ENCODE measurements at places on chromosomes 11 and 22.

DNA sequence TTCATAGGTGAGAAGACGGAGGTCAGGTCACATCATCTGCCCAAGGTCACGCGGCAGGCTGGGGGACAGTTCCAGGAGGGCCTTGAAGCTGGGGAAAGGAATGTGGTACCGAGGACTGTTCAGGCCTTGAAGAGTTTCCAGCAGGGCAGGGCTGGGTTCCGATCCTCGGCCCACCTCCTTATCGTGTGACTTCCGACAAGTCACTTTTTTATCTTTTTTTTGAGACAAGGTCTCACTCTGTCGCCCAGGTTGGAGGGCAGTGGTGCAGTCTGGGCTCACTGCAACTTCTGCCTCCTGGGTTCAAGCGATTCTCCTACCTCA is 623 bp downstream of the NDUFS8 start:
- peak; percentile 41 for DNase-seq

- peak; percentile 14 for DNase-seq
Measured at GRCh38 chr11:24234822-24235508, 261.9 kb upstream of the LUZP2 start.

GRCh38 chr11:128594226-128594625 is 6.9 kb upstream of the ETS1 start:
- no peak for DNase-seq

DNA sequence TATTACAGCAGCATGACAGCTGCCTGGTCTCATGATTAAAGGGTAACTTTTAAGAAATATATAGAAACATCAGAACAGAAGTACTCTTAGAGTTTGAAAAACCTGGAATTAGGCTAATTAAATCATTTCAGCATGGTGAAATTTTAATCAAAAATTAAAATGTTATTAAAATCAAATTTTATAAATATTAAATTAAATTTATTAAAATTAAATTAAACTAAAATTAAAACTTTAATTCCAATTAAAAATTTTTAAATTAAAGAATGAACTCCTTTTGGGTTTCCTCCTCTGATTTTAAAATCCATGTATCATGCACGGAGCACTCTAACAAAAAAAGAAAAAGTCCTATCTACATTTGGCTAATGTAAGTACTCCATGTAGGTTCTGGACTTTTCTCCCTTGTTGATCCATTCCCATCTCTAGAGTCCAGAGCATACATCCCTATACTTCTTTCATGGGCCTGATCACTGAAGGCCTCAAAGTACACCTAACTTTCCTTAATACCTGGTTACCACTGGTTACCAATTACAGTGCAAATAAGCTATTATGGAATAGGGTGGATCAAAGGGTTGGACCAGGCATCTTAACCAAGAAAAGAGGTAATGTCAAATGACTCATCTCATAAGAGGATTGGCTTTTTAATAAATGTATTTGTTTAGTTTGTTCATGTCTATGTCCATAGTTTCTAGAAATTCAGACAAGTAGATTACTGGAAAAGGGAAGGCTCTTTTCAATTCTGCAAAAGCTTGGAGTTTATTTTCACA is 48.4 kb upstream of the MUC15 start:
- no peak for DNase-seq

GRCh38 chr11:6563667-6564066 is 39.7 kb downstream of the RRP8 start:
- no peak for DNase-seq

DNA sequence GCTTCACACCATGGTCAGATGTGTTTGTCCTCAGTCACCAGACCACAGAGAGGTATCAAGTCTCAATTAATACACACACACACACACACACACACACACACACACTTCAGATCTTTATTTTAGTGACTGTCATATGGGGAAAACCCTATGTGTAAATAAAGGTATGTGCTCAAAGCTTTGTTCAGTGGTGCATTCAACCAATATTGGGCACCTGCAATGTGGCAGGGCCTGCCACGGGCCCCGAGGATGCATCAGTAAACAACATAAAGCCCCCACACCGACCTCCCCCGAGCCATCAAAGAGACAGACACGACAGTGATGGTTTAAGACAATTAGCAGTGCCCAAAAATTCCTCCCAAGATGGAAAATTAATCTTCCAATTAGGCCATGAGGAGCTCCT is 51.6 kb downstream of the SHANK2 start:
- DNase-seq: no peak

Measured in adipocyte (in vitro differentiated cells).